ENCODE measurements at places on chromosomes 2 and 18.

GRCh38 chr18:63890950-63891304 lies 3.4 kb downstream of the SERPINB2 start:
- DNase-seq, result no peak

GRCh38 chr2:145906354-145906753 lies 1386.4 kb upstream of the ZEB2 start:
- no peak for DNase-seq

- no peak for DNase-seq
Measured at GRCh38 chr2:15728245-15728938, 136.7 kb downstream of the DDX1 start.

DNA sequence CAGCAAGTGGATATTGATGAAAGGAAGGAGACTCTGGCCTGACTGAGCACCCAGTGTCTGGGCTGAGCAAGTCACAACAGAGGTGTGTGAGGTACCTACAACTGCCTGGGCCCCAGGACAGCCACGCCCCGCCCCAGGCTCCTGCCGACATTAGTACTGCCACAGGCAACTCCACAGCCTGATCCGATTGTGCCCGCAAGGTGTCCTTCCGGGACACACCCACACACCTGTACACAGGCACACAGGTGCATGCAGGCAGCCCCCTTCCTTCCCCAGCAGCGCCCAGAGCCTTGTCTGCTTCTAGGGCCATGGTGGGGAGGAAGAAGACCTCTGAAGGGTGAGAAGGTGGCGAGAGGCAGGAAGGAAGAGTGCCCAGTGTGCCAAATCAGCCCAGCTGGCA lies 83.6 kb downstream of the TNS1 start:
- no peak for DNase-seq

All from stimulated activated CD4-positive, alpha-beta T cell treated with anti-CD3 and anti-CD28 coated beads, Interleukin-1b, Interleukin-23, amount 100 ng/mL, for 1 hour (primary cell).